Activated naive CD4-positive, alpha-beta T cell treated with anti-CD3 and anti-CD28 coated beads, Interleukin-2, amount 10 ng/mL, durations not matched to agents 5 hours and 36 hours (primary cell): ENCODE measurements at places on chromosomes 2 and 18. TPM values are rescaled to one million over a fixed set of nuclear protein-coding genes. Genes with fewer than 3 reads are reported as not detected.

Gene XDH
- 1.2 TPM for total RNA-seq

Gene GREB1L
- not detected for total RNA-seq

Gene SLC25A52
- not detected for total RNA-seq

Gene SCYGR4
- not detected for total RNA-seq

Gene SLC9A4
- 0.13 TPM for total RNA-seq

Gene PLEKHH2
- total RNA-seq, result 0.58 TPM

Gene IL1RL1
- 0.19 TPM for total RNA-seq

Gene IL37
- 0.50 TPM for total RNA-seq

Gene EPAS1
- total RNA-seq, result 20.5 TPM

Gene PRKAG3
- not detected for total RNA-seq

Gene B3GNT7
- total RNA-seq, result not detected

Gene GPR75
- total RNA-seq, result 2.1 TPM

Gene SPIRE1
- total RNA-seq, result 0.66 TPM

Gene SERPINB4
- total RNA-seq, result not detected

Gene OBSL1
- total RNA-seq, result not detected

Gene OTX1
- total RNA-seq, result not detected

Gene BOLL
- total RNA-seq, result not detected

Gene ANKRD30BL
- total RNA-seq, result not detected

Gene CIB4
- not detected for total RNA-seq

Gene COLEC12
- total RNA-seq, result not detected

Gene NEU4
- not detected for total RNA-seq

Gene POLR1B
- total RNA-seq, result 28.8 TPM

Gene PTPRN
- total RNA-seq, result not detected

Gene CD28
- total RNA-seq, result 128 TPM
